ENCODE measurements at places on chromosomes 12 and 14.

DNA sequence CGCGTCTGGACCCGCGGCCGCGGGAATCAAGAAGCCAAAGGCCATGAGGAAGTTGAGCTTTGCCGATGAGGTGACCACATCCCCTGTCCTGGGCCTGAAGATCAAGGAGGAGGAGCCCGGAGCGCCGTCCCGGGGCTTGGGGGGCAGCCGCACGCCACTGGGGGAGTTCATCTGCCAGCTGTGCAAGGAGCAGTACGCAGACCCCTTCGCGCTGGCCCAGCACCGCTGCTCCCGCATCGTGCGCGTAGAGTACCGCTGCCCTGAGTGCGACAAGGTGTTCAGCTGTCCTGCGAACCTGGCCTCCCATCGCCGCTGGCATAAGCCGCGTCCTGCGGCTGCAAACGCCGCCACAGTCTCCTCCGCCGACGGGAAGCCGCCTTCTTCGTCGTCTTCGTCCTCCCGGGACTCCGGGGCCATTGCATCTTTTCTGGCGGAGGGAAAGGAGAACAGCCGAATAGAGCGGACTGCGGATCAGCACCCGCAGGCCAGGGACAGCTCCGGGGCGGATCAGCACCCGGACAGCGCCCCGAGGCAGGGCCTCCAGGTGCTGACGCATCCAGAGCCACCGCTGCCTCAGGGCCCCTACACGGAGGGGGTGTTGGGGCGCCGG lies 1.0 kb downstream of the INSM2 start:
- DNase-seq: peak; percentile 84

- no peak for DNase-seq
Measured at GRCh38 chr12:6954316-6955107, 3.4 kb downstream of the PTPN6 start.

GRCh38 chr12:42571327-42572009 lies 18.1 kb downstream of the PRICKLE1 start:
- no peak for DNase-seq

- no peak for DNase-seq
Measured at GRCh38 chr12:106147956-106148355, 9.2 kb upstream of the NUAK1 start.

DNA sequence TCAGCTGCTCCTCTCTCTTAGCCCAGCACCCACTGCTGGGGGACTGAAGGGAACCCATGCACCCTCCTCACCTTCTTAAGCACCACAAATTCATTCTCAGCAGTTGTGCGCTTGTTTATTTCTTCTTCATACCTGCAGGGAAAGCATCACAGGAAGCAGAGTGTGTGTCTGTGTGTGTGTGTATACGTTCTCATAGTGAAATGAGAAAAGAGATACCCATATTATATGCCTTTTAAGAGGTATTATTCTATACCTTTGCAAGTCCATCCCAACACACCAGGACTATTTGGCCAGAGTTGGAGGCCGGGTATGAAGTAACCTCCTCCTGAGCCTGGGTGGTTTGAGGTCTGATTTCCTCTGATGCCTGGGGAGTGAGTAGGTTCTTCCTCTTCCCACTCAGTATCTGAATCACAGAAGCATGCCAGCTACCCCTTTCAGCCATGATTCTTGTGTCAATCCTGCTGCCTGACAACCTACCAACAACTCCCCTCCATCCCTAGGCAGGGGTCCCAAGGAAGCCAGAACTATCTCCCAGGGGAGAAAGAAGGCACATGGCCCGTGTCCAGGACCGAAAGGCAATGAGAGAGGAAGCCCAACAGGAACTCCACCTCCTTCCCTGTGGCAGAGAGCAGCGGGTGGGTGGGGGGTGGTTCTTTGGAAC lies 3.0 kb downstream of the KRT73 start:
- DNase-seq: no peak

GRCh38 chr12:62643486-62643885 lies 176.9 kb downstream of the MON2 start:
- no peak for DNase-seq

GRCh38 chr12:71474791-71475190 lies 35.2 kb downstream of the LGR5 start:
- no peak for DNase-seq

DNA sequence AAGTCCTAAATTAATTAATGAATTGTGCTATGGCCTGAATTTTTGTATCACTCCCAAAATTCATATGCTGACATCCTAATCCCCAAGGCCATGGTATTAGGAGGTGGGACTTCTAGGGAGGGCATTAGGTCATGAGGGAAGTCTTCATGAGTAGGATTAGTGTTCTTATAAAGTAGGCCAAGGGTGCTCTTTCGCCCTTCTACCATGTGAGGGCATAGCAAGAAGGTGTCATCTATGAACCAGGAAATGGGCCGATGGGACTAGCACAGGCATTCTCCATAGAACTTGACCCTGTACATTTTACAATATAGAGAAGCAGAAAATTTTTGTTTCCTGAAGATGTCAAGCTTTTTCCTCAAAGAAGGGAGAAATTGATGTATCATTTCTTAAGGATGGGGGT lies 12.5 kb downstream of the SYT10 start:
- DNase-seq: no peak

- DNase-seq: peak; percentile 80
Measured at GRCh38 chr12:130870442-130871285, 1.2 kb upstream of the RAN start.

- no peak for DNase-seq
Measured at GRCh38 chr14:51185754-51186153, 54.3 kb upstream of the TMX1 start.

- DNase-seq: no peak
Measured at GRCh38 chr14:69803753-69804152, 6.7 kb upstream of the SLC10A1 start.

- no peak for DNase-seq
Measured at GRCh38 chr12:95546491-95546813, 4.8 kb downstream of the USP44 start.

DNA sequence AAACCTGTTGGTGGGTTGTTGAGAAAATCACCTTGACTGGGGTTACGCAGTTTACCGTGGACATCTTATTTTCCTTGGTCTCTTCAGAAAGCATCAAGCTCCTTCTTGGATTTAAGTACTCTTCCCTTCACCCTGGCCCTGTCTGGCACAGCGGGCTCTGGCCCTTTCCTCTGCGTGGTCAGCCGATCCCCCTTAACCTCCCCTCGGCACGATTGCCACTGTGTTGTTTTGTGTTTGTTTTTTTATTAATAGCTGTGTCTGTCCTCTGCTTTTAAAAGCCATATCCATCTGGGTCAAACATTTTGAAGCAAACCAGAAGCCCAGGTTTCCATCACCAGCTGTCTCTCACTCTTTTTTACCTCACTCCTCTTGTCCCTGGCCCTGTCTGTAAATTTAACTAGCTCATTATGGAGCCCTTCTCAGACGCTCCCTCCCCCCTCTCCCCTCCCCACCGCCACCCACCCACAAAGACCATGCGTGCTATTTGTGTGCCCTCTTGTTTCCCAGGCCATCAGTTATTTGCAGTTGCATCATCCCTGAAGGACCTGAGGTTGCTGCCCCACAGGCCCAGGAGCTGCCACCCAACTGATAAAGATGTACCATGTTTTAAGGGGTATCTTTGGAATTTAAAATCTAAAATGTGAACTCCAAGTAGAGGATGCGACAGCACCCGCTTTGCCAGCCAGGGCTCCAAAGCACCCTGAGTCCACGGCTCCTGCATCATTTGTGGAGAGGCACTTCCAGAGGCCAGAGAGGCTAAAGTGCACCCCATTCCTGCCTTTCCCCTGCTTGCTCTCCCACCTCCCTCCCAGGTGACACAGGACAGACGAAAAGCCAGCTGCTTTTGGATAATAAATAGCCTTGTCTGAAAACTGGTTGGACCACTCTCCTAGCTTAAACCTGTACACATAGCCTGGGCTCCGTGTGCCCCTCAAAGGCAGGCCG lies 3.9 kb downstream of the BCL11B start:
- DNase-seq: no peak

DNA sequence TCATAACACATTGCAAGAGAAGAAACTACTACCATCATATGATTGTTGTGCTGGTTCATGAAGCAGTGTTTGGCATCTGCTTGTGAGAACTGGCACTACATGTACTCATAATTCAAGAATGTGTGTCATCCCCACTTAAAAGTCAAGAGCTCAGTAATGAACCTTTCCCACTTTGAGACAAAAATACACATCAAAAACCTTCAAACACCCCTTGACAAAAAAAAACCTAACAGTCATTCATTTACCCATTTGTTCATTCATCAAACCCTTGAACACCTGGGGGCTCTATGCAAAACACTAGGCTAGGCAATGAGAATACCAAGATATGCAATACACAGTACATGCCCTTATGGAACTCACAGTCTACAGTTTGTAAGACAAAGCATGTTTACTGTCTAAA lies 40.0 kb downstream of the KIF21A start:
- no peak for DNase-seq

DNA sequence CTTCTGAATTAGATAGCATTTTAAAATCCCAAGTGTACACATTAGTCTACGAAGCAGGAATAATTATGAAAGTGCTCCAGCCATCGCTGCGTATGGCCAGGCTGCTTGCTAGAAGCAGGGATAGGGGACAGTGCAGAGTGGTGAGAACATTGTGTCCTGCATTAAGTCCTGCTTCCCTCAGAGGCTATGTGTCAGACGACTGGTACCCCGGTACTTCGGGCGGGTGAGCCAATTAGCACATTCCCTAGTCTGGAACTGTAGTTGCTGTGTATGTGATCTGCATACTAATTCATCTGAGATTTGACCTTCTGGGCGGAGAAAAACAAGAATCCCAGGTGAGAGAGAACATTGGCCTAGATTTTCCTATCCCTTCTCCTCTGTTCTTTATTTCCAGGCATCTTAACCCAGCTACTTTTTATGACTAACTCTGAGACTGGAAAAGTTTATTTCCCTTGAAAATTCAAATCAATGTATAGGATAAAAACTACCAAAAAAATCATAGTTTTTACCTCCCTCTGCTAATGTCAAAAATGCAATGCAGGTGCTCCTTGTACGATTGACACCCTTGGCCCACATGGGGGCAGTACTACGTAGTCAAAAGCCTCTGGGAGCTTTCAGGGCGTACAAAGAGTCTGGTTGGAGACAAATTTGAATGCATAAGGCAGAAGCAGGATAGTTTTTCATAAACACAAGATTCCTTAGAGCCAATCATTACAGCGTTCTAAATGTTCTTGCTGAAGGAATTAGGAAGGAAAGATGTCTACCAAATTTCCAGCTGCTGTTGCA lies 764.3 kb downstream of the NOVA1 start:
- DNase-seq: no peak

DNA sequence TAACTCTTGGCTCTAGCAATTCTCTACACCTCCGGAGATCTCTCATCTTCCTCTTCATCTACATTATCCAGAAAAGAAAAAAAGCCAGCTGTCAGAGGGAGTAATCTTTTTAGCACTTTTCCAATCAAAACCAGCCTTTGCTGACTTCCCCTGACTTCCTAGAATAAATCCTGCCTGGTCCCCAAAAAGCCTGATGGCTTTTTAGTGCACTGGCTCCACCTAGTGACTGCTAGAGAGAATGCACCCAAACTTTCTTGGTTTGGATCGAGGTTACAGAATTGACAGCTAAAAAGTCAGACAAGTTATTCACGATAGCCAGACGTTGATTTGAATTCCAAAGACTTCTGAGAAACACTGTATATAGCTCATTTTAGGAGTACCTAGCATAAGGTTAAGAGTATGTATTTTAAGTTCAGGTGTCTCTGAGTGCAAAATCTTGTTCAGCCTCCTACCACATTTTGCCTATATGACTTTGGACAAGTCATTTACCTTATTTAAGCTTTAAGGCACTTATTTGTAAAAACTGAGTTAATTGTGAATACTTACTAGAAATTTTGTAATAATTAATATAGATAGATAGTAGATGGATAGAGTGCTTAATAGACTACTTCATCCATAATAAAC lies 185.7 kb upstream of the GRIN2B start:
- no peak for DNase-seq

GRCh38 chr12:132390287-132391076 lies 61.1 kb upstream of the GALNT9 start:
- peak; percentile 50 for DNase-seq

- no peak for DNase-seq
Measured at GRCh38 chr12:112822056-112822455, 30.5 kb downstream of the RPH3A start.

DNA sequence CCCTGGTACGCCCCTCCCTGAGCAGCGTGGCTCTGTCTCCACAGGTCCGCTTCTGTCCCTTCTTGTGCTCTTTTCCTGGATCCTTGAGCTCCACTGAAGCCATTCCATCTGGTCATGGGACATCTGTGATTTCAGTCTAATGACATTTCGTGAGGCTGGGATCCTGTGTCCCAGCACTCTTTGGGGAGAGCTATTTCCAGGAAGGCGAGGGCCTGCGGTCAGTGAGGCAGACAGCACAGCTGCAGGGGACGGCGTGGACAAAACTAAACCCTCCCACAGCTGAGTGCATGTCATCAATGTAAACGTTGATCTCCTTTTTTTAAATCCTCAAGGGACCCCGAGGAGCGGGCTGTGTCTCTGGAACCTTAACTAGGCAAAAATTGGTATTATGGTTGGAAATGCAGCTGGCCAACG lies 127.7 kb downstream of the DACT1 start:
- DNase-seq: no peak

DNA sequence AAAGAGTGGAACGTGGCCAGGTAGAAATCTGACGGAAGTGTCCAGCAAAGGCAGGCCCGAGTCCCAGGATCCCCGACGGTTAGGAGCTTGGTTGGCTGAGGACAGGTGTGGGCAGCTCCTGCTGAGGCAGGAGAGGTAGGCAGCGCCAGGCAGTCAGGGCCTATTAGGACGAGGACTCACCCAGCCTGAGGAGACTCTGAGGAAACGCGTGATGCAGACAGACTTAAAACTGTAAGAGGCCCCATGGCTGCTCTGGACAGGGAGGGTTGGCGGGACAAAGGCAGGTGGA lies 255.7 kb upstream of the SFSWAP start:
- DNase-seq: no peak

DNA sequence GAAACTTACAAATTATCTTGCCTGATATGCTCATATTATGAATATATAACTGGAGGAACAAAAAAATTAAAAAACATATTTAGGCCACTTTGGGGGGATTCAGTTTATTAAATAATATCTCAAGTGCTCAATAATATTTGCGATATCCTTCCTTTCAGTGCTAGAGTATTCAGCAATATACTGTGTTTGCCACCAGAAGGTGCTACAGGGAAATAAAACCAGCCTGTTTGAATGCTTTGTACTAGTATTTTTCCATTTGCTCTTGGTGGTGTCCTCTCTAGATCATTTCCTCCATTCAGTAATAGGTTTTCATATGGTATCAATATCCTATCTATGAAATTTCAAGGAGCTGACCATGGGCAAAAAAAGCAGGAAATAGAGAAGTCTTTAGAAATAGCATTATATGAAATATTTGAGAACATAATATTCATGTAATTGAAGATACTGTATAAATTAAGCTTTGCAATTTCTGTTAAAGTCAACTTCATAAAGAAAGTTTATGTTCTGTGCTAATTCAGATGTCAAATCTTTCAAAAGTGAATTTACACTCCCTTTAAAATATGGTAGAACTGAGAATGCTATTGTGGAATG lies 106.2 kb upstream of the NAV3 start:
- DNase-seq: no peak

- no peak for DNase-seq
Measured at GRCh38 chr12:16602412-16602811, 3.5 kb downstream of the LMO3 start.

- no peak for DNase-seq
Measured at GRCh38 chr12:27123642-27124041, 41.3 kb upstream of the C12orf71 start.

All from RWPE2 (cell line).